Activated naive CD4-positive, alpha-beta T cell treated with anti-CD3 and anti-CD28 coated beads, Interleukin-2, amount 10 ng/mL, durations not matched to agents 7 days and 5 days (primary cell): ENCODE measurements at places on chromosomes 12 and 14.

- no peak for DNase-seq
These were observed 3.8 kb upstream of the SCARB1 start for GRCh38 chr12:124867401-124867930.

DNA sequence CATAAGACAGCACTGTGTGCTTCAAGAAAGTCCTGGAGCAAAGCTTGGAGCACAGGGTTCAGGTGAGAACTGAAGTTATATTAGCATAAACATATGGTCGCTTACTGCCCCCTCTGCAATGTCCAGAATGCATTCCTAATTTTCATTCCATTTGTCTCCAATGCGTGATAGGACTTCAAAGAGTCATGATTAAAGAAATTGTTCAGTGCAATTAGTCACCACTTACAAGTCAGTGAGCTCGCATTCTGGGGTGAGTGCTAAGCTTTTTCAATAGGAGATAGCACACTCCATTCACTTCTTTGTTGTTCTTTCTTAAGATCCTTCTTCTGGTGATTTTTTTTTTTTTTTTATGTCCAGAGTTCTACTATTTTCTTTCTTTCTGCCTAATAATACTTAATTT, 398.4 kb downstream of the SYT1 start:
- DNase-seq: no peak

DNA sequence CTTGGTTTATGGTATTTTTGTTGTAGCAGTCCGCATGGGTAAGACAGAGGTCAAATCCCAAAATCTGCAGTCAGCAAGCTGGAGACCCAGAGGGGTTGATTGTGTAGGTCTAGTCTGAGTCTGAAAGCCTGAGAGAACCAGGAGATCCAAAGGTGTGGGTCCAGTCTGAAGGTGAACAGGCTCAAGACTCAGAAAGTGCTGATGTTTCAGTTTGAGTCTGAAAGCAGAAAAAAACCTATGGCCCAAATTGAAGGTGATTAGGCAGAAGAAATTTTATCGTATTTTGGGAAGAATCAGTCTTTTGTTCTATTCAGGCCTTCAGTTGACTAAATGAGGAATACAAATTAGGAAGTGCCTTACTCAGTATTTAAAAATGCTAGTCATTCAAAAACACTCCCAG, 807.8 kb upstream of the FOXG1 start:
- no peak for DNase-seq

DNA sequence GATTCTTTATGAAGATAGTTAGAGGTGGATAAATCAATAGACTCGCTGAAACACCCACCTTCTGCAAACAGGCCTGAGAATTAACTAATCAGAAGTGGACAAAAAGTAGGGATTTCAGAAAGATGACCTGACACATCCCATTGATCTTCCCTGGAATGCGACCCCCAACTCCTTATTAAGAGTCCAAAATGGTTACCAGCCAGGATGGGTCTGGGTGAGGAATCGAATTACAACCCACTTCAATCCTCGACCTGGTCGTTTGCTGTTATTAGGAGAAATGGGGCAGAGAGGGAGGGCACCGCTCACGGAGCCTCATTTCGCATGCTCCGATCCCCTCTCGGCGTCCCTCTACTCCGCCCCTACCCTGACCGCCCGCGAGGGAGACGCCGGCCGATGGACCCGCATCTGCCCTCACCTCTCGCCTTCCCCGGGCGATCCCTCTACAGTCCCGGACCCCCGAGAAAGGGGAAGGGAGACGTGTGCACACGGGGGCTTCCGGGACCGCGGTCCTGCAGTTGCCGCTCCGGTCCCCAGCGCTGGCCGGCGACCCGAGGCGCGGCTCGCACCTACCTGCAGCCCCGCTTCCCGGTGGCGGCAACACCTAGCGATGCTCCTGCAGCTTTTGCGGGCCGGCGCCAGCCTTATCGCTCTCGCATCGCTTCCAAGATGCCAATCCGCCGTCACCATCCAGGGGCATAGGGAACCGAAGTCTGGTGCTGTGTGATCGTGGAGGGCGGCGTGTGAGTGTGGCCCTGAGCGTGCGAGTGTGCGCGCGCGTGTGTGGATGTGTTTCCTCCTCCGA, 69.3 kb upstream of the USP15 start:
- DNase-seq: peak; percentile 32

DNA sequence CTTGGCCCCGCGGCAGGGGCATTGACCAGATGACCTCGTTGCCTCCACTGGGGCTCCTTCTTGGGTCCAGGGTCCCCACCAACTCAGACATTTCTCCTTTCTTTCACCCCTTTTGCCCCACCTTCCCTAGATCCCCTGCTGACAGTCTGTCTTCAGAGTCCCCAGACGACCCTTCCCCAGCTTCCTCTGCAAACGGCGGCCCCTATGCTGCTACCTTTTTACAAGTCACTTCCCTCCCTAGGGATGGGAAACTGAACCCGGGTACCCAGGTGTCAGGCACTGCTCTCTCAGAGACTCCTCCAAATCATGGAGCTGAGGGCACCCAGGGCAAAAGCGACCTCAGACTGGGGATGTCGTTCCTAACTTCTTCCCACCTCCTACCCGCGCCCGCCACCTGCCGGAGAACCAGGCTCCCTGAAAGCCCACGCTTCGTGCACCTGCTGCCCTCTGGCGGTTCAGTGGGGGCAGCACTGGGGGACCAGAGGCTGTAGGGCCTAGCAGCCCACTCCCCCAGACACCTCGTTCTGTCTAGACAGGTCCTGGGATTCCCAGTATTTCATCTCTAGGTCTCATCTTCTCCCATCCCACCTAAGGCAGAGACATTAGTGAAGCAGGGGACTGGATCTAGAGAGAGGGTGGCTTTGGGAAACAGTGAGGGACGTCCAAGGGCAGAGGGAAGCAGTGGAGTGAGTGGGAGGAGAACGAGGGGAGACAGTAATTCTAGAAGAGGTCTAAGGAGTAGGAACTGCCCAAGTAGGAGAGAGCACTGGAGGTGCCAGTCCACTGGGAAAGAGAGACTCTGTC, 4.9 kb downstream of the ZNF385A start:
- peak; percentile 94 for DNase-seq

- no peak for DNase-seq
These were observed 2.2 kb upstream of the NFKBIA start for GRCh38 chr14:35406506-35407305.

- no peak for DNase-seq
These were observed 31.1 kb downstream of the METAP2 start for GRCh38 chr12:95505039-95505438.

DNA sequence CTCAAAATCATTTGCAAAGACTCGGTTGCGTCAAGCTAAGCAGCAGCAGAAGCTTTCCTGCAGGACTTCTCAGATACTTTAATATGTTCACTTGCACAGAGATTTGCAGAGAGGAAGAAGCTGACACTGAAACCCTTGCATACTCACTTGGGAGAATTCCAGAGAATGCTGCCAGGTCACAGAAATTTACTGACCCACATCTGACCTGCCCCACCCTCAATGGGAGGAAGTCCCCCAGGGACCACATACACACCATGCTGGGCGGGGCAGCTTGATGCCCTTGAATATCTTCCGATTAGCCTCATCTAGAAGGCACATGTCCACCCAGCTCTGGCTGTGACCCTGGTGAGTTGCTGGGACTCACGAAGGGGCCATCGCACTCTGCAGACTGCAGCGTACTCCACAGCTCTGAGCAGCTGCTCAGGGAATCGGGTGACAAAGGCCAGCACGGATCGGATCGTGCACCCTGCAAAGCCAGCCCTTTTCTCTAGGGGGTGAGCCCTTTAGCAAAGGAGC, 83.2 kb downstream of the ITPK1 start:
- DNase-seq: no peak

- DNase-seq: no peak
These were observed 29.8 kb downstream of the CALM1 start for GRCh38 chr14:90426663-90427062.
